Substantia nigra (tissue), 51 donors: ENCODE measurements at places on chromosomes 6 and 20.
A peak's percentile ranks its signal among the peaks of the same experiment; 100 is the strongest.

- DNase-seq, result no peak
Measured at GRCh38 chr20:8735674-8736073, 333.2 kb upstream of the PLCB4 start.

GRCh38 chr20:37955511-37955910 lies 52.6 kb downstream of the VSTM2L start:
- no peak for DNase-seq

DNA sequence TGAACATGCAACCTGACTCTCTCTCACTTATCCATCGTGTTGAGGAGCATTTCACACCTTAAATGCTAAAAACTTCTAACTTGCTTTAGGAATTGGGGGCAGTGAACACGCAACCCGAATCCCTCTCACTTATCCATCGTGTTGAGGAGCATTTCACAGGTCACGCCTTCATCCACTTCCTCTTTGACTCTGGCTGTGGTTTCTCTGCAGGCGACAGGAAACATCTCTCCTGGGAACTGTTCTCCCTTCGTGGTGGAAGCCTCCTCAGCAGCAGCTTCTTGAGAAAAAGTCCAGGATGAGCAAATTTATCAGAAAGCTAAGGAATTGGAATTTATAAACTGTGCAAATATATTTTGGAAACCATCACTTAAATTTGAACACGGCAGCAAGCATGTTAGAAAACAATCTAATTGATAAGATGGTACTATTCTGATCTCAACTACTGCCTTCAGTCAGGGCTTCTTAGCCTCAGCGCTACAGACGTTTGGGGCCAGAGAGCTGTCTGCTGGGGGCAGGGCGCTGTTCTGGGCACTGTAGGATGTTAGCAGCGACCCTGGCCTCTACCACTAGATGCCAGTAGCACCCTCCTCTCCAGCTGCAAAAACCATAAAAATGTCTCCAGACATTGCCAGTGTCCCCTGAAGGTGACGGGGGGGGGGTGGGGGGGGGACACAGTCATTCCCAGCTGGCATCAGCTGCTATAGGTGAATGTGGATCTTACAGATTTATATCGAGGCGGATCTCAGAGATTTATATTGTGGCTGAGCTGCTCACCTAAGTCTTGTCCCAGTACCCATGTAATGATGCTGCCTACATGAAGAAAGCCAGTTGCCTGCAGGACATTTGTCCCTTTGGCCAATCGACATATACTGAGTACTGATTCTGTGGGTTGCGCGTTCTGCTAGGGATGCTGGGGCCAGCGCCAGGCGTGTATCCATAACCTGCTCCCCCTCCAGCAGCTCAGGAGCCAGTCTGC lies 26.2 kb downstream of the CTCFL start:
- peak; percentile 10 for DNase-seq

GRCh38 chr20:63138855-63139341 lies 77.0 kb downstream of the YTHDF1 start:
- DNase-seq, result no peak

GRCh38 chr6:134510142-134510541 lies 192.2 kb upstream of the SGK1 start:
- no peak for DNase-seq

GRCh38 chr20:61640131-61640870 lies 388.2 kb downstream of the CDH4 start:
- DNase-seq, result no peak

GRCh38 chr6:76438768-76439167 lies 366.3 kb upstream of the IMPG1 start:
- DNase-seq, result no peak

- DNase-seq, result no peak
Measured at GRCh38 chr6:44064089-44064947, 62.9 kb downstream of the MRPL14 start.

DNA sequence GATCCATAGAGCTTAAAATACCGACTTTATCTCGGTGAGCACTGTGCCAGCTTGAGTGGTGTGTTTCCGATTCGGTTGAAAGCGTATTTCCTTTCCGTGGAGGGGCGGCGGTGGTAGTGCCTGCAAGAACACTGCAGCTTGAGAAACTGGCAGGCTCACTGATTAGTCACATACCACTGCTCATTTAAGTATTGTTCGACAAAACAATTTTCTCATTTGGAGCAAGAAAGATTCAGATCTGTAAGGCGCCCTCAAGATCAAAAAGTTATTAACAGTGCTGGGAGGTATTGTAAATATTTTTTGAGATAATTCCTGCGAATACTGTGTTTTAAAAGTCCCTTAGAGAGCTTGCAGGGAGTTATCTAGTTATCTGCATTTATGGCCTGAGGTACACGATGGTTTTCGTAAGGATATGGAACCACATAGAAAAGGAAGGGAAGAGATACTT lies 1.3 kb downstream of the MAPK14 start:
- DNase-seq, result no peak

- no peak for DNase-seq
Measured at GRCh38 chr20:41783423-41784208, 165.4 kb upstream of the CHD6 start.

- DNase-seq, result no peak
Measured at GRCh38 chr6:14582749-14583148, 465.2 kb downstream of the CD83 start.

- no peak for DNase-seq
Measured at GRCh38 chr6:97963193-97963592, 680.2 kb upstream of the MMS22L start.

DNA sequence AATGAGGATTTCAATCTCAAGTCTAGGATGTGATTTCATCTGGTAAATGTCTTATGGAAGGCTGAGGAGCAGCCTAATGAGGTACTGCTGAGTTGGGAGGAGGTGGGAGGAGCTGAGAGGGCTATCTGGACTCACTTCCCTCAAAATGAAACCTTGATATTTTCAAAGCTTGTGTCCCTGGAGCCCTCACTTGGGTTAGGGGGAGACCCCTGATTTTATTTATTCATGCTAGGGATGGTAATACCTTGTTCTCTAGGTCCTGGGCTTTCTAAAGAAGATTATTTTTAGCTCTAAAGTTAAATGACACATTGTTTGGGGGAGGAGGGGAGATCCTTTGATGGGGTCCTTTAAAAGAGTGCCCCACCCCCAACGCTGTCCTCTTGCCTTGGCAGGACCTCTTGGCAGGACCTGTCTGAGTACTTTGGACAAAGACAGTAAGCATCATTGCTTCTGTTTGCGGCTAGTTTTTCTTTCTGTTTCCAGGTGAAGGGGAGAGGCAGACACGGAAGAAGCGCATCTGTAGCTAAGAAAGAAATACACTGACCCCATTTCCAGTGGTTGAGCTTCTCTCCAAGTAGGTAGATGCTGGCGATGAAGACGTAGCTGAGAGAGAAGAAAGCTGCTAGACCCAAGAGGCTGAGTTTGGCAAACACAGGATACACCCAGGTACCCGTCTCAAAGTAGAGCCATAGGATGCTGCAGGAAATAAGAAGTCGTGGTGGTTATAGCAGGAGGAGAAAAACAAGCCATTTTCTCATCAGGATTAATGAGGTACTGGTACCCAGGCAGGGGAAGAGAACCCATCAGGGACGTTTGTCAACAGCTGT lies 55.6 kb downstream of the ADTRP start:
- no peak for DNase-seq

DNA sequence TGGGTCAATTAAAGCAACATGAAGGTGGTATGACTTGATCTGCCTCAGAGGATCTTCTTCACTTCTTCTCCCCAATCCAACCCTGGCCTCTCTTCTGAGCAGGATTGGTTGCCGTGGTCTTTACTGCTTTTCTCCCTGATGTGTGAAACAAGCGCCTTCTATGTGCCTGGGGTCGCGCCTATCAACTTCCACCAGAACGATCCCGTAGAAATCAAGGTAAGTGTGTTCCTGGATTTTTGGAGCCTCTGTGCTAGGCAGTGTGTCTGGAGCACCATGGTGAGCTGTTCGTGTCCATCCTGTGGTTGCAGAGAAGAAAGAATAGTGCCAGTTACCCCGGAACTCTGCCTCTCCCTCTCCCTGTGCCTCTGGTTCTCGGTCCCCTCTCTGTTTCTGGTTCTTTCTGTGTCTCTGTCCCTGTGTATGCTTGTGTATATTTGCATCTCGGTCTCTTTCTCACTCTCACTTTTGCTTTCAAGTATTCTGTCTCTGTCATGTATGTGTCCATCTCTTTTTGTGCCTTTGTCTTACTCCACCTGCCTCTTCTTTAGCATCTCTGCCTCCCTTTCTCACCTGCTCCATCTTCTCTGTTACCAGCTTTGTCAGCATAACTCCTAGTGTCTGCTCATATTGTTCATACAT lies 23.5 kb downstream of the TM9SF4 start:
- DNase-seq, result no peak

DNA sequence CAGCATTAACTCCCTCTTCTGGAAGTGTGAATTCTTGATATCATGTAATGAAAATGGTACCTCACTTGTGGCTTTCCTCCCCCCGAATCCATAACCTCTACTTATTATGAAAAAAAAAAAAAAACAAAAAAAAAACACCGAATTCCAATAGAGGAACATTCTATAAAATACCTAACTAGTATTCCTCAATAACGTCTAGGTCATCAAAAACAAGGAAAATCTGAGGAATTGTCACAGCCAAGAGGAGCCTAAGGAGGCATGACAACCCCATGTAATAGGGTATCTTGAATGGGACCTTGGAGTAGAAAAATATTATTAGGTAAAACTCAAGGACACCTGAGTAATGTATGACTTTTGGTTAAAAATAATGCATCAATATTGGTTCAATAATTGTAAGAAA lies 38.9 kb upstream of the POLR1H start:
- no peak for DNase-seq

DNA sequence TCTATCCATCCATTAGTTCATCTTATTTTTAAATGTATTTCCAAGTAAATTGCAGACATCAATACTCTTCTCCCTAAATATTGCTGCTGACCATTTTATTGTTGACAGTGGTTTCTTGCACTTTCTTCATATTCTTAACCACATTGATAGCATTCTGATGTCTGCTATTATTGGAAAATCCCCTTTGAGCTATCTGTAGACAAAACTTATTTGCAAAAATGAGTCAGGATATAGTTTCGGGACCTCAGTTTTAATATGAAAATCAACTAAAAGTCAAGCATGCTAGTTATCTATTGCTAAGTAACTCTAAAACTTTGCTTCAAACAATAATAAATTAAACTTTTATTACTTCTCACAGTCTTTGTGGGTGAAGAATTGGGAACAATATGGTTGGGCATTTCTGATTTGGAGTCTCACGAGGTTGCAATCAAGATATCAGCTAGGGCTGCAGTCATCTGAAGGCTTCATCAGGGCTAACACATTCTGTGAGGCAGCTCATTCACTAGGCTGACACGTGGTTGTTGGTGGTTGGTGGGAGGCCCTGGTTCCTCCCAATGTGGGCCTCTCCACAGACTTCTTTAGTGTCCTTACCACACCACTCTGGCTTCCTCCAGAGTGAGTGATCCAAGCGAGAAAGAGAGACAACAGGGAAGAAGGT lies 32.7 kb downstream of the CD109 start:
- DNase-seq, result no peak

DNA sequence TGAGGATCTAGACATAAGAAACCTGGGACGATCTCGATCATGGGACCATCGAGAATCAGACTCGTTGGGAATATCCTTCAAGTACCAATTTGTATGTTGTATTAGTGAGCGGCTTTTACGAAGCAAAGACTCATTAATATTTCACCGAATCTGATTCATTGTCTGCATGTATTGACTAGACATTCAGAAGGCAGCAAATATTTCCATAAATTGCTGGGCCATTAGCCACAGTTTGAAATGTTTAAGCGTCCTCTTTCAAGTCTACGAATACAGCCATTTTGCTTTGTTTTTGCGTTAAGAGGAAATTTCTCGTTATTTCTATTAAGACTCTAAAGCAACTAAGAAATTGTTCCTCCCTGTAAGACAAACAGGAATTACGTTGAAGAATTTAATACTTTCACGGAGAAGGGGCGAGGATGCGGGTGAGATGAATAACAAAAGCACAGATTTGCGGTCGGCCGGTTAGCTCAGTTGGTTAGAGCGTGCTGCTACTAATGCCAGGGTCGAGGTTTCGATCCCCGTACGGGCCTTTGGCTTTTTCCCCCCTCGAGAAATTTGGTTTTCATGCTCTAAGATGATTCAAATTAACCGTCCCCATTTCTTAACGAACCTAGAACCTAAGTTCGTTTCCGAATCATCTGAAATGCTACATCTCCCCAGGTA lies 18.5 kb downstream of the POM121L2 start:
- no peak for DNase-seq

- DNase-seq, result no peak
Measured at GRCh38 chr6:112470376-112470775, 123.2 kb downstream of the RFPL4B start.

DNA sequence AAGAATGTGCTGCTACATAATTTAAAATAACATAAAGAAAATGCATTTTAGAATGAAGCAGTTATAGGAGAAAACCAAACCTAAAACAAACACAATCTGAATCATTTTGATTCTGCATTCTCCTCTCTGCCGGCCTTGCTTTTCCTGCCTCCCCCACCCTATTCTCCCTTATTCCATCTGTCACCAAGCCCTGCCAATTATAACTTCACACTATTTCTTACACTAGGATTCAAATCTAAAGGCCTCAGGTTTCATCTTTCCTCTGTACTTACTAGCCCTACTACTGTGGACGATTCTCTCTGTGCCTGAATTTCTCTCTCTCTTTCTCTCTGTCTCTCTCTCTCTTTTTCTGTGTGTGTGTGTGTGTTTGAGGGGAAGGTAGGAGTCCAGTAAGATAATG lies 18.7 kb upstream of the PRIM2 start:
- no peak for DNase-seq

- no peak for DNase-seq
Measured at GRCh38 chr20:32670773-32671455, 2.8 kb downstream of the C20orf203 start.

- DNase-seq, result no peak
Measured at GRCh38 chr20:55449091-55449490, 556.2 kb downstream of the CBLN4 start.

DNA sequence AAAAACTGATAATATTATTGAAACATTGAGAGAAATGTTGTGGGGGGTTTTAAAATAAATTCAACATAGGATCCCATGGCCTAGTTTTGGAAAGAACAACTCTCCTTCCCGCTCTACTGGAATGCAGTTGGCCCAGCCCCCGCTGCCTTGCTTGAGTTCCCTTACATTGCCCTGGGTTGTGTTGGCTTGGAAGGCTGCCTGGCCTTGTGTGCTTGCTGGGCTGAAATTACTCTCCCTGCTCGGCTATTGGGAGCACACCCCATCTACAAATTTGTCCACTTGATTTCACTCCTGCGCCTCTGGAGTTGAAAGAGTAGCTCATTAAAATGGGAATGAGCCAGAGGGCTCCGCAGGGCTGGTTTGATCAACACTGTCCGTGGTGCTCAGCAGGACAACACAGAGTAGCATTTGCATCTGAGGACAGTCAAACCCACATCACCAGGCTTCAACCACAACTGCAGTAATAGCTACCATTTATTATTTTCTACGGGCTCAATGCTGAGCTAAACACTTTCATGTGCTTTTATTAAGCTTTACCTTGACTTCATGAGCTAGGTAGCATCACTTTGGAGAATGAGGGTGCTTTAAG lies 35.2 kb downstream of the DOK5 start:
- DNase-seq, result peak; percentile 11

GRCh38 chr20:25606094-25606695 lies 17.6 kb downstream of the NANP start:
- no peak for DNase-seq

DNA sequence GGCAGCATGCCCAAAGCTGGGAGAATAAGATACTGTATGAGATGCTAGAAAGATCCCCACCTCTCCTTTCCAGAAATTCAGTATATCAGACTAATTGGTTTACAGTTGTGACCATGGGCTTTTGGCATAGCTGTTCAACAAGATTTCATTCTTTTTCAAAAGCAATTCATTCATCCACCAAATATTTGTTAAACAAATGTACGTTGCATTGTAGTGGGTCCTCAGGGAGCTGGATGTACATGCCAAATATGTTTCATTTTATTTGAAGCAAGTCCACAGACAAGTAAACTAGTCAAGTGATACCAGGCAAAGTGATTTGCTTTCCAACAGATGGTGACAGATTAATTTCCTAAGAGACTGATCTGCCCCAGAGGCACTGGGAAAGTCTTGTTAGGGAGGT lies 85.8 kb upstream of the ESR1 start:
- no peak for DNase-seq
